ENCODE measurements at places on chromosomes 2 and 18. TPM values are rescaled to one million over a fixed set of nuclear protein-coding genes. Genes with fewer than 3 reads are reported as not detected.

Gene MAPK4
- 0.14 TPM for total RNA-seq

Gene TDRD15
- total RNA-seq: not detected

Gene TEKT4
- total RNA-seq: not detected

Gene RAB6D
- total RNA-seq: not detected

Gene SP140
- total RNA-seq: not detected

Gene VWA3B
- total RNA-seq: 0.33 TPM

Gene BCL2L11
- 7.5 TPM for total RNA-seq

Gene GPBAR1
- total RNA-seq: 0.12 TPM

Gene L3MBTL4
- total RNA-seq: not detected

Gene CTAGE1
- not detected for total RNA-seq

Gene C2orf15
- 0.99 TPM for total RNA-seq

Gene PCBP1
- total RNA-seq: 353 TPM

Gene NT5C1B
- total RNA-seq: not detected

Gene GAL3ST2
- total RNA-seq: 0.33 TPM

Gene ANO7
- total RNA-seq: 2.2 TPM

All from A549 treated with ZK216348 at 1 μM for 4 hours (cell line).